ENCODE measurements at places on chromosomes 3 and 15. TPM values are rescaled to one million over a fixed set of nuclear protein-coding genes. Genes with fewer than 3 reads are reported as not detected.

DNA sequence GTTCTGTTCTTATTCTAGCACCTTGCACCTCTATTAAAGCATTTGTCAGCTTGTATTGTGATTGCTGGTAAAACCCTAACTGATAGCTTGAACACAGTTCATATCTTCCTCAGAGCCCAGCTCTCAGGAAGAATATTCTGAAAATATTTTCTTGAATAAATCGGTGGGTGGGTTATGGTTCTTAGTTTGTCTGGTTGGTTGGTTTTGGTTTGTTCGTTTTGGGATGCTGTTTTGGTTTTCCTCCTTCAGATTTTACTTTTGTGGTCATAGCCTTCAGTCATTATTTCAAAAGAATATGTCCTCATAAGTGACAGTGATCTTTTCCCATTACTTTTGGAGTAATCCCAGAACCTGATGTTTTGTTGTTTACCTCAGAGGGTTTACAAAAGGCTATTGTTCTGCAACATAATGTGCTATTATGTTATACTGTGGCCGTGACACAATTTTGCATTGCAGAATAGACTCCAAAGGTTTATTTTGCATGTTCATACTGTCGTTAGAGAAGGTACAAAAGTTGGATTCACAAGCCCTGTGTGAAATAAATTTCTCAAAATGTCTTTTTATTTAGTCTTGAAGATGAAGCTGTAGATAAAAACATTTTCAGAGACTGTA is 2.7 kb upstream of the TMEM87A start:
- DNase-seq = no peak
- no peaks in the 10 kb centered on the region for H3K27me3 ChIP-seq
- H3K4me1 ChIP-seq = peaks cover 33% of the 10 kb centered on the region
- H3K4me3 ChIP-seq = peak overlapping the region; percentile 47
- peaks cover 13% of the 10 kb centered on the region for H3K36me3 ChIP-seq

Gene CNTN3
- total RNA-seq = not detected

Gene NLGN1
- not detected for total RNA-seq

DNA sequence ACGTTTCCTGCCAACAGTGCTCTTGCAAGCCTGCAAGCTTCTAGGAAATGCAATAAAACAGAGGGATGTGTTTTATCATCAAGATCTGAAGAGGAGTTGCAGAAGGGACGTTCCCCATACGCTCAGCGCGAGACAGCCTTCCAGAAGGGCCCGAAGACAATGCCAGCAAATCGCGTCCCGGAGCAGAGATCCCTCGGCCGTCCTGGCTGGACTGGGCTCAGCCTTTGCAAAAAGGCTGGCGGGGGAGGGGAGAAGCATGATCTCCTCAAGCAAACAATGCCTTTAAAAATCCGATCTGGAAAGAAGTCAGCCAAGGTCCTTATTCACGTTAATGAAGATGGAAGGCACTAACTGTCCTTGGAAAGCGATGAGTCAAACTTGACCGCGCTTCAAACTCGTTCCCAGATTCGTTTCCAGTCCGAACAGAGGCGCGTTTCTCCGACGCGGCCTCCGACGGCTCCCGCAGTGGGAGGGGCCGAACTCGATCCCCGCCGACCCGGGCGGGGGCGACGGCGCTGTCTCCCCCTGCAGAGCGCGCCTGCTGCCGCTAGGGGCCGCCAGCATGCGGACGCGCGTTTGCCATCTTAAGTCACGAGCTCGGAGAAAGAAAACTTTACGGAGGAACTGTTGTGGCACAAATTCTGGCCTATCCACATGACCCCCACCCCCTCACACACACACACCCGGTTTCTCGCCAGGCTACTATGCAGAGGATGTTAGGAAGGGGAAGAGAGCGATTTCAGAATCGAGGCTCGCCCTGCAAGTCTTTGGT is 5.5 kb downstream of the BCL6 start:
- peak; percentile 85 for DNase-seq
- peaks cover 53% of the 10 kb centered on the region for H3K4me1 ChIP-seq
- H3K27ac ChIP-seq = peak overlapping the region; percentile 100
- H3K4me3 ChIP-seq = peak overlapping the region; percentile 100

DNA sequence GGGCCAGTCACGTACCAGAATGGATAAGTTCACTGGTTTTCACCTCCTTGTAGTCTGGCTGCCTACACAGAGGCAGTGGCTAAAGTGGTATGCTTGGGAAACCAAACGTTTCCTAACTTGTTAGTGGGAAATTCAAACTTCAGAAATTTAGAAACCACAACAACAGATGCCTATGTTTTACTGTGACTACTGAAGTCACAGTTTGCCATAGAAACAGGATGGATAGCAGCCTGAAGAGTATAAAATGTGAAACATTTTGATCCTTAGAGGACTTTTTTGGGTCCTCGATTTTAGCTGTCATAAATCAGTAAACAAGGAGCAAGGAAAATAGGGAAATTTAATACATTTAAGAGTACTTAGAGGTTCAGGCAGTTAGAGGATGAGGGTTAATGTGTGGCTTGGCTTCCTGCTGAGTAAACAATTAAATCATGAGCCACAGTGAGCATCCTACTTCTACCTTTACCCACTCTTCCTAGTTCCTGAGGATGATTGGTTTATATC is 48.6 kb downstream of the CMSS1 start:
- H3K4me1 ChIP-seq = peaks cover 57% of the 10 kb centered on the region
- H3K27me3 ChIP-seq = no peaks in the 10 kb centered on the region
- H3K36me3 ChIP-seq = peaks cover 22% of the 10 kb centered on the region
- peak; percentile 55 for DNase-seq
- H3K4me3 ChIP-seq = peak overlapping the region; percentile 56
- H3K27ac ChIP-seq = peak overlapping the region; percentile 57

DNA sequence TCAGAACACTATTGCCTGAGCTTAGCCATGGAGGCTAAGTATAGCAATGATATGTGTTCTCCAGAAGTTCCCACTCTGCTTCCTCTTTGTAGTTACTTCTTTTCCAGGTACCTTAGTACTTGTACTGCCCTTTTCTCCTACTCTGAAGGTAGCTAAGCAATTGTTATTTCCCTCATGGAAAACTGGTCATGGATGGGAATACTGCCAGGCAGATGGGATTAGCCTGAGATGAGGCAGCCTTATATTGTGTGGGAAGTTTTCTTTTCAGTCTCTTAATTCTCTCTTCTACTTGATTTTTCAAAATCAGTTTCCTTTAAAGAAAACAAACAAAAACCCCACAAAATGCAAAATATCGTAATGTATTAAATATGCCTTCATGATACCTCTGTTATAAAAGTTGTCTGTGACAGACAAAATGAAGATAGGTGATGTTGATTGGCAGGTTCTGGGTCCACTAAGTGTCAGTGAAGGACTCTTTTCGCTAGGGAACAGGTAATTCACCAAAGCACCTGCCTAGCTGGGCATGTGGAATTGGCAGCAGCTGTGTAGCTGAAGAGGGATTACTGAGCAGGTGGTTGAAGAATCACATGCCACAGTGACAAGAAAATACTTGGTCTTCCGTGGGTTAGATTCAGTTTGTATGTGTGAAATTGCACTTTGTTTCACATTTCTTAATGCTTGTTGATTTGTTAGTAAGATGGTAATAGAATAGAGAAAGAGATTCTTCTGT is 4.1 kb downstream of the ZNF609 start:
- peaks cover 62% of the 10 kb centered on the region for H3K4me1 ChIP-seq
- peaks cover 33% of the 10 kb centered on the region for H3K36me3 ChIP-seq
- DNase-seq = no peak
- no peak overlapping the region for H3K4me3 ChIP-seq

- H3K27ac ChIP-seq = peak overlapping the region; percentile 98
- DNase-seq = peak; percentile 51
- H3K4me3 ChIP-seq = peak overlapping the region; percentile 96
Measured at GRCh38 chr15:43792761-43793476, 799 bp downstream of the SERF2 start.

DNA sequence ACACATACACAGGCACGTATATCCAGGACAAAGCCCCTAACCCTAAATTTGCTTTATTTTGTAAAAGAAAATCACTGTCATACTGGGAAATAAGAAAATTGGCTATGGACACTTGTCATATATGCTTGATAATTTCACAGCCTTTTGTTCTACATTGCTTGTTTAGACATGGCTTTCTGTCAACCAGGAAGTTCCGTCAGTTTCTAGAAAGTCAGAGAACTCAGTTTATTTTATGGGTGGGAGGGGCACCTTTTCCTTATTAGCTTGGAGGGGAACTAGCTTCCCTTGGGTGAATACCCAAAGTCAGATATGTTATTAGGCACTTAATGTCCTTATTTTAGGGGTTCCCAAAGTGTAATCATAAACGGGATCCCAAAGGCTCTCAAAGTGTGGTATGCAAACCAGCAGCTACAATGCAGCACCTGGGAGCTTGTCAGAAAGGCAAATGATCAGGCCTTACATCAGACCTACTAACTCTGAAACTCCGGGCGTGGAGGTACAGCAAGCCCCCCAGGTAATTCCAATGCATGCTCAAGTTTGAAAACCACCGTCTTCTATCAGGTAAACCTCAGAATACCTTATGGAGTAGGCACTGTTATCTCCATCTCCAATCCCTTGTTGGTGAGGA is 50.1 kb downstream of the CADPS start:
- no peak for DNase-seq
- H3K4me1 ChIP-seq = no peaks in the 10 kb centered on the region
- H3K36me3 ChIP-seq = no peaks in the 10 kb centered on the region
- H3K27me3 ChIP-seq = no peaks in the 10 kb centered on the region
- H3K27ac ChIP-seq = no peak overlapping the region
- H3K4me3 ChIP-seq = no peak overlapping the region

DNA sequence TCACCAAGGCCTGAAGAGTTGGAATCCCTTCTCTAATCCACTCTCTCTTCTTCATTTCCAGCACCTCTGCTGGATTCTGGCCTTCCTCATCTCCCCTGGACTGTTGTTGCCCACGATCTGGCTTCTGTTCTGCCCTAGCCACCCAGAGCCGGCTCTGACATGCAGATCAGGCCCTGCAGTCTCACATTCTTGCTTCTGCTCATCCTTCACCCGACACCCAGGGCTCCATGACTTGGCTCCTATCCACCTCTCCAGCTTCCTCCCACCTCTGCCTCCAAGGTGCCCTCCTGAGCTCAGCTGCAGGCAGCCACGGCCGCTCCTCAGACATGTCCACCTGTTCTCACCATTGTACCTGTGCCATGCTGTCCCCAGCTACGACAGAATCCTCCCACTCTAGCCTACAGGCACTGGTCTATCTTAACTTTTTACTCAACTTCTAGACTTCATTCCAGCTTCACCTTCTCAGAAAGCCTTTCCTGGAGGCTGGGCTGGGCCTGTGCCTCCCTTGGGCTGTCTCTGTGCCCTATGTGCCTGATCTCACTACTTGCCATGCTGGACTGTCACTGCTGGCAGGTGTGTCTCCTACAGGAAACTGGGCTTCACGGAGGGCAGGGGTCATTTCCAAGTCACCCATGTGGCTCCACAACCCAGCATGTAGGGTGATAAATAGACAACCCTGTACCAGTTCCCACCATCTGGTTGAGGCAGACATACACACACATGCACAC is 16.0 kb upstream of the TBC1D21 start:
- no peaks in the 10 kb centered on the region for H3K36me3 ChIP-seq
- H3K4me3 ChIP-seq = no peak overlapping the region
- peaks cover 26% of the 10 kb centered on the region for H3K27me3 ChIP-seq
- no peaks in the 10 kb centered on the region for H3K4me1 ChIP-seq

GRCh38 chr3:51279448-51279847 is 105.6 kb upstream of the MANF start:
- no peaks in the 10 kb centered on the region for H3K4me1 ChIP-seq
- DNase-seq = no peak
- H3K27ac ChIP-seq = no peak overlapping the region
- H3K27me3 ChIP-seq = no peaks in the 10 kb centered on the region
- no peaks in the 10 kb centered on the region for H3K36me3 ChIP-seq

All from activated CD8-positive, alpha-beta T cell treated with anti-CD3 and anti-CD28 coated beads, Interleukin-2, amount 10 ng/mL, durations not matched to agents 7 days and 5 days (primary cell).